ENCODE measurements at places on chromosomes 6 and 20.
A peak's percentile ranks its signal among the peaks of the same experiment; 100 is the strongest.

DNA sequence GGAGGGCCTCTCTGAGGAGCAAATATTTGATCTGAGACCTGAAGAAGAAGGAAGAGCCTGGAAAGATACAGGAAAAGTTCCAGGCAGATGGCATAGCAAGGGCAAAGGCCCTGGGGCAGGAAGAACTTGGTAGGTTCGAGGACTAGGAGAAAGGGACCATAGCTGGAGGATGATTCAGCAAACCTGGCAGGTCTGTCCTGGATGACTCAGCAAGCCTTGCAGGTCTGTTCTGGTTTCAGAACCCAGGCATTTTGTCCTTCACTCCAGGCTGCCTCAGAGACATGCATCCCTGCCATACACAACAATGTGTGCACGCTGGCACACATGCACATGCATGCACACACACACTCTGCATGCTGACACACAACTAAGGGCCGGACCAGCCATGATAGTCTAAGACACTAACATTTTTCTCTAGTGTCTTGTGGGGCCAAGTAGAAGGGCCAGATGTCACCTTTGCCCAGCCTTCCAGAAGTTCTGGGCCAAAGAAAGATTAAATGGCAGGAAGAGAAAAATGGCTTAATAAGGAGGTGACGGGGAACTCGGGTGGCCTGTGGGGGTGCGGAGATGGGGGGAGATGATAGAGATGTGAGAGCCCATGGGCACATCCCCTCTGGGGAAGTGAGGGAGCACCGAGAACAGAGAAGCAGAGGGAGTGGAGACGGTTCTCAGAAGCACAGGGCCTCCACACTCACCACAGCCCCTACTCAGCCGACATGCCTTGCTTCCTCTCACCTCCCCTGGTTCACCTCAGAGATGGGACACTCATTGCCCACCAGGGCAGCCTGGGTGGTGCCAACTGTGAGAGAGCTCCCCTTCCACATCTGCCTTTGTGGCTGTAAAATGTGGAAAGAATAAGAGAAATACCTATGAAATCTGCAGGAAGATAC lies 15.4 kb upstream of the TRIB3 start:
- no peak for DNase-seq

- DNase-seq, result no peak
Measured at GRCh38 chr6:113733381-113733780, 123.8 kb upstream of the MARCKS start.

GRCh38 chr6:100803264-100804045 lies 77.7 kb downstream of the ASCC3 start:
- peak; percentile 72 for DNase-seq

DNA sequence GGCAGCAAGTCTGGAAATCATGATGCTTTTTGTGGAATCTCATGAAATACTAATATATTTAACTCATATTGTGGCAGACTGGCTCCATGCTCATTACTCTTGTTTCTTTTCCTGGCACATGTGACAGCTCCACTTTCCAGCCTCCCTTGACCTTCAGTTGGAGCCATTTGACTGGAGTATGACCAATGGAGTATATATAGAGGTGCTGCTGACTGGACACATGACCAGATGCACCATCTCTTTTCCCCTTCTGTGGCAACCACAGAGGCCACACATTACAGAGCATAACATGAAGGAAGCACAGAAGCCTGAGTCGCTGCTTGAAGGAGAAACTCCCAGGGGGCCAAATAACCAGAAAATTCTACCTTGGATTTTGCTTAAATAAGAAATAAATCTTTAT lies 77.4 kb downstream of the MKKS start:
- DNase-seq, result no peak

- no peak for DNase-seq
Measured at GRCh38 chr6:43391440-43392031, 22.1 kb upstream of the ZNF318 start.

DNA sequence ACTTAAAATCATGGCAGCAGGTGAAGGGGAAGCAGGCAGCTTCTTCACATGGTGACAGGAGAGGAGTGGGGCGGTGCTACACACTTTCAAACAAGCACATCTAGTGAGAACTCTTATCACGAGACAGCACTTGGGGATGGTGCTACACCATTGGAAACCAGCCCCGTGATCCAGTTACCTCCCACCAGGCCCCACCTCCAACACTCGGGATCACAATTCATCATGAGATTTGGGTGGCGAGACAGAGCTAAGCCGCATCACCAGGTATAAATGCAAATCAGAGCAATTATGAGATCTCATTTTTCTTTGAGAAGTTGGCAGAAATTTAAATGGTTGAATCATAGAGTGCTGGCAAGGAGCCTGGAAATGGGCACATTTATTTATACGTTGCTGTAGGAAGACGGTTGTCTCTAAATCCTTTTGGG lies 31.4 kb downstream of the IGF2R start:
- no peak for DNase-seq

DNA sequence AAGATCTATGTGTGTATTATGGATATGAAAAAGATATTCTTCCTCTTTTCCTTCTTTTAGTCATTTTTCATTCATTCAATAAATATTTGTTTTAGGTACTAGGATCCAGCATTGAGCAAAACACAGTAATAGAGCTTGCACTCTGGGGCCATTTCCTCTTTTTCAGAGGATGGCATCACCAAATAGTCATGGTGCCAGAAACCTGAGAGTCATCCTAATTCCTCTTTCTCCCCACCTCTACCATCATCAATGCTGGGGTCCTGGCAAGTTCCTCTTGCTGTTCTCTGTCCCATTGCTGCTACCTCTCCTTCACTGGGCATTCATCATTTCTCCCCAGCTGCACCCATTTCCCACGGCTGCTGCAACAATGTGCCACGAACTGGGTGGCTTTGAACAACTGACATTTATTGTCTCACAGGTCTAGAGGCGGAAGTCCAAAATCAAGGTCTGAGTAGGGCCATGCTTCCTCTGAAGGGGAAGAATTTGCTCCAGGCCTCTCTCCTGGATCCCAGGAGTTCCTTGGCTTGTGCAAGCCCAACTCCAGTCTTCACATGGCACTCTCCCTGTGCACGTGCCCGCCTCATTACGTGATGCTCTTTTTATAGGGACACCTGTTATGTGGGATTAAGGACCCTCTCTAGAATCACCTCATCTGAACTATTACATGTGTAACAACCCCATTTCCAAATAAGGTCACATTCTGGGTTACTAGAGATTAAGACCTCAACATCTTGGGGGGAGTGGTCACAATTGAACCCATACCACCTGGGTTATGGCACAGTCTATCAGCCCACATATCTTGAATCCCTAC lies 9.5 kb upstream of the IGF2R start:
- no peak for DNase-seq

- DNase-seq, result no peak
Measured at GRCh38 chr6:114747995-114748625, 405.3 kb upstream of the HS3ST5 start.

DNA sequence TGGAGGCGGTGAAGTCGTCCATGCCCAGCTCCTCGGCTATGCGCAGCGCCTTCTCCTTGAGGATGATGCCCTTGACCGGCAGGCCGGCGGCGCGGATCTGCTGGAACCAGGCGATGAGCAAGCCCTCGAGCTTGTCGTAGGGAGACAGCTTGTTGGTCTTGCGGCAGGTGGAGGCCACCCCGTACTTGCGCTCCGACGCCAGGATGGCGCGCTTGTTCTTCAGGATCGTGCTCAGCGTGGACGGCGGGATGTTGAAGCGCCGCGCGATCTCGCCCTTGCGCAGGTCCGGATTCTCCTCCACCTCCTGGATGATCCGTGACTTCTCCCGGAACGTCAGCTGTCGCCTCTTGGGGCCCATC lies 435 bp downstream of the CENPB start:
- DNase-seq, result no peak

DNA sequence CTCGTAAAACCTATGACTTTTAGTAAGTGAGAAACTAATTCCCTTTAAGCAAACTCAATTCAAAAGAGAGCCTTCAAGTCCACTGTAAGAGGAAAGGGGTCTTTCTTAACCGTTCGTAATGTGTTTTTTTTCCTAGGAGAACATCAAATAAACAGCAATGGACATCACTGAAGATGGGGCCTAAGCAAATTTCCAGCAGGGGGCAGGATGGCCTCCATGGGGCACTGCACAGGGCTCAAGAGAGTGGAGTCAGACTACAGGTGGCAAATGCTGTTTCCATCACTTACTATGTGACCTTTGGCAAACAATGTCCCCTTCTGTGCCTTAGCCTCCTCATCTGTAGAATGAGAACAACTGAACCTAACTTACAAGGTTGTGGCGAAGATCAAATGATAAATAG lies 88.7 kb downstream of the ARHGAP18 start:
- DNase-seq, result no peak

DNA sequence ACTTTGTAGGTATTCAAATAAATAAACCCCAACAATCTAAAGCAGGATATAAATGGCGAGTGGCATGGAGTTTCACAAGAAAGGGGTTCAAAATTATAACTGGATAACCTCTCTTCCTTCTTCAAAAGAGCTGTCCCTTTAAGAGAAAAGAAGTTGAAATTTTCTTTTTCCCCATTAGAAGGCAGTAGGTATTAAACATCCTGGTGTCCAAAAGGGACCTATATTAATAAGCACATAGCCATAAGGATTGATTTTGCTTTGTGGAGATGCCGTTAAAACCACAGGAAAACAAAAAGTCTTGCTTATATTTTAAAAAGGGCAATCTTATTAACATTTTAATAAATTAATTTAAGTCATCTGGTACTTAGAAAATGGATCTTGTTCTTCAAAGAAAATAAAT lies 76.5 kb downstream of the LYRM4 start:
- no peak for DNase-seq

DNA sequence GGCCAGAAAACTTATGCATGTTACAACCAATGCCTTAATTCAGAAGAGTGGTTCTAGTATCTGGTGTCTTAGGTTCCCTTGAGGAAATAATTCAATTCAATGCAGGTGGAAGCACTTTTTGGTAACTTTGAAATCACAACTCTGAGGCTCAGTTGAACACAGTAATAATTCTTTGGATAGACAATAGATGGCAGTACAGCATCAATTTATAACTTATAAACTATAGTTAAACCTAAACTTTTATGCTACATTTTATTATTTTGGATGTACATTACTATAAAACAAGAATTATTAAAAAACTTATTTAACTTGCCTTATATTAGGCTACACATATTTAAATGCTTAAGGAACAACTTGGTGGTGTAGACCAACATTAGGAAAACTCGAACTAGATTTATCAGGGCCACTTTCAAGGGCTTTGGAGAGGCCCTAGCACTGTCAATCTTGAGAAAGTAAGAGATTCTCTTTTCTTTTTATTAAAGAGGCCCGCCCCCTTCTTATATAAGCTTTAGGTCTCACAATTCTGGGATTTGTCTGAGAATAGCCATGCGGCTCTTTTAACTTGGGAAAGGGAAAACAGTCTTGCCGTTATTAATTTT lies 85.9 kb downstream of the CRYBG1 start:
- peak; percentile 23 for DNase-seq

GRCh38 chr6:36968266-36968977 lies 13.9 kb downstream of the PI16 start:
- DNase-seq, result no peak

DNA sequence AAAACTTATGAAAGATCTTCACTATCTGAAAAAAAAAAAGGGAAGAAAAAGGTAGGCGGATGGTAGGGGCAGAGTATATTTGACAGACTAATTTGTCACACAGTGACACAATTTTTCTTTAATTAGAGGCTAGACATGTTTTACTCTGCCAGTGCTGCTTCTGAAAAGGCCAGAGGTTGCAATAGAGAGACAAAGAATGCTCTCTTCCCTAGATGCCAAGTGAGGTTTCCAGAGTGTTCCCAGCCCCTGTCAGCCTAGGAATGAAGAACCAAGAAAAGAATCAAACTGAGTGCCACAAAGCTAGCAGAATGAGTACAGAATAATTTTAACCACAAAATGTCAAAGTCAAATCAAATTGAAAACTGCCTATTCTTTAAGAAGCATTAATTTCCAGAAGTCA lies 13.0 kb downstream of the PNISR start:
- DNase-seq, result no peak

GRCh38 chr6:117444600-117444999 lies 18.9 kb upstream of the ROS1 start:
- no peak for DNase-seq

GRCh38 chr20:61630816-61631215 lies 378.8 kb downstream of the CDH4 start:
- no peak for DNase-seq

- no peak for DNase-seq
Measured at GRCh38 chr6:148379481-148379880, 36.8 kb downstream of the SASH1 start.

DNA sequence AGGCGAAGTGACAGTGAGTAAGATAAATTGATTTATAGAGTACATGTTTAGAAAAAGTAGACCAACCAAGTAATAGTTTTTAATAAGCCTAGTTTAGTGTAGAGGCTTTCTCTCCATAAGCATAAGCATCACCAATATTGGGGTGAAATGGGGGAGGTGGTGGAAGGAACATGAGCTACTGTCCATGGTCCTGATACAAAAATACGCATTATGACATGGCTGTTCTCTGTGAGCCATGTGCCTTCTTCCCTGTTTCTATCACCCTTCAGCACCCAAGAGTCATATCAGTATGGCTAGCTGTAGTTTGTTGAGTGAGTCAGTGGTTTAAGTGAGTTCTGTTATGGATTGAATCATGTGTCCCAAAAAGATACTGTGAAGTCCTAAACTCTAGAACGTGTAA lies 150.8 kb downstream of the EDN1 start:
- no peak for DNase-seq

GRCh38 chr6:169724494-169725124 lies at the start of gene PHF10:
Gene PHF10 (minus strand): TSS chr6:169724500. CDS start chr6:169723931, 569 bp downstream.
- DNase-seq, result peak; percentile 62

DNA sequence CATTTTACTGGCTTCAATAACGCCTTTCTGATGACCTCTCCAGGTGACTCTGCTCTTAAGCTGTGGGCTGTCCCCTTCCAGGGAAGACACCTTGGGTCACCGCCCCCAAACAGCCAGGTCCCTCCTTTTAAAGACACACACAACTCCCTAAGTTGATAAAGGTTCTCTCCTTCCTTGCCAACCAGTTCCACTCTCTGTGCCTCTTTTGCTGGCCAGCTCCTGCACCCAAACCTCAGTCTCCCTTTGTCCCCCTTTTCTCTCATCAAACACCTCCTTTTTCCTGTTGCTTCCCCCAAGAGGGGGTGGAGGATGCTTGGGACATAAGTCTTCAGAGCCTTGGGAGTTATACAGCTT lies 1.0 kb downstream of the NCOA6 start:
- DNase-seq, result peak; percentile 57

DNA sequence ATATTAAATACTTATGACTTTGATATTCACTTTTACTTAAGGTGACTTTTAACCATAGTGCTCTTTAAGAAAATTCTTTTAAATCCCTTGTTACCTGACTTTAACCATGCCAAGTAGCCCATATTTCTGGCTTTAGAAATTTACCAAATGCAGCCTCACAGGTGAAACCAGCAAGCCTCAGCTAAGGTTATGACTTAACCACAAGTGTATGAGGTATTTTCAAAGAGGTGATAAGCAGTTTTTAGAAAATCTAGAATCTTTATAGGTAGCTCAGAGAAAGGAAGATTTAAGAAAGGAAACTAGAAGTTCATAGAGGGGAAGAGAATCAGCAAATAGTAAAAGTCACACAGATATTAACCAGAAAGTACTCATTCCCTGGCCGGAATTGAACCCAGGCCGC lies 661.9 kb upstream of the GJE1 start:
- DNase-seq, result no peak

- DNase-seq, result no peak
Measured at GRCh38 chr6:3823671-3824070, 25.5 kb upstream of the FAM50B start.

All from DMS79 treated with DMSO at 0.1 percent for 48 hours (cell line).